Coronary artery (tissue), 2 donors: ENCODE measurements at places on chromosomes 11 and 22.
A peak's percentile ranks its signal among the peaks of the same experiment; 100 is the strongest.

- no peak for DNase-seq
These were observed 46.1 kb downstream of the ARFGAP2 start for GRCh38 chr11:47130543-47130942.

DNA sequence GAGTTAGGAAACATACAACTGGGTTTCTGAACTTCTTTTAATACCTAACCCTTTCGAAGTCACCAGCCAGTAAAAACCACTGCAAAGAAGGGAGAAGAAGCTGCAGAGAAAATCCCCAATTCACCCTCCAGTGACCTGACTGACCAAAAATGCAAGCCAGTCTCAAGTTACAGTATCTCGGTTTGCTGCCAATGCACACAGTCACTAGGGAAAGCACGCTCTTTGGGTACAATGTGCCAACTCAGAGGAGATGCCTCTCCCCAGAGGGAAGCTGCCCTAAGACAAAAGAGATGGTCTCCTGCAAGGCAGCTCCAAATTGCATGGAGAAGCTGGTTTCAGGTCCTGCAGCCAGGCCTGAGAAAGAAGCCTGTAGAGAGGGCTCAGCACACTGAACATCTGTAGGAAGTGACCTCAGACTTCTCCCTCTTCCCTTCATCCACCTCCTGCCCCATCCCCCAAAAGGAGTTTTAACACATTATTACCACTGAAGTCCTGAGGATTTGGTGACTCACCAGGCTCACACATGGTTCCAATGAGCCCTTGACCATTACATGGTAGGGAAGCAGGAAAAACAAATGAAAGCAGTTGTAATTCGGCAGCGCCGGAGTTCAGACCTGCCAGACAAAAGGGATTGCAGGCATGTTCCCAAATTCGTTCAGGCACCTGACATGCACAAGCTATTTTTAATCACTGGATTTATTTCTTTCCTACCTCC, 90.1 kb downstream of the ETS1 start:
- no peak for DNase-seq

DNA sequence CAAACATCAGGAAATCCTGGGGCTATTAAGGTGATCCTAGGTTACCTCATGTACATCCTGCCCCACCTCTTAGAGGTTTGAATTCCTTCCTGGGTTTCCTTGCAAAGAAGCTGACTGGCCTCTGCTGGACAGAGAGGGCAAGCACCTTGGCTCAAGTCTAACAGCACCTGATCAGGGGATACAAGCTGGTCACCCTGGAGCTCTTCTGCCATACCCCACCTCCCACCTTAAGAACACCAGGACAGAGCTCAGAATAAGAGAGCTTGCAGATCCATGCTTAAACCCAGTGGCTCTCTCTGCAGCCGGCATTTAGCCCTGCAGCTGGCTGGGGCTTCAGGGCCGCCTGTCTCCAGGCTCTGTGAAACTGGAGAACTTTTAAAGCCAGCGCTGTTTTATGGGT, 386.6 kb upstream of the NARS2 start:
- DNase-seq: no peak

- DNase-seq: no peak
These were observed 245.2 kb downstream of the NTM start for GRCh38 chr11:131615611-131616010.

DNA sequence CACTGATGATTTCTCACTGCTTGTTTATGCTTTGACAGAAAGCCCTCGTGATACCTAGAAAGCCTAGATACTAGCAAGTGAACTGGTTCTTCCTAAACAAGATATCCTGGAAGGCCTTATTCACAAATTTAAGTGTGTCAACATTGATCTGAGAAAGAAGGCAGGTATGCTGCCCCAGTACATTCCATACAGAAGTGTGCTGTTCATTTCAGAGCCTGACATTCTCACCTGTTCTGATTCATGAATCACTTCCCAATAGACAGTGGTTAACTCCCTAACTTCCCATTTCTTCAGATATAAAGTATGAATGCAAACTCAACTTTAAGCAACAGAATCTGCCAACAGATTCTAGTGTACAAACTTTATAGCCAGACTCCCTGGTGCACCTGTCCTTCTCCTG, 15.5 kb upstream of the RASSF10 start:
- no peak for DNase-seq

DNA sequence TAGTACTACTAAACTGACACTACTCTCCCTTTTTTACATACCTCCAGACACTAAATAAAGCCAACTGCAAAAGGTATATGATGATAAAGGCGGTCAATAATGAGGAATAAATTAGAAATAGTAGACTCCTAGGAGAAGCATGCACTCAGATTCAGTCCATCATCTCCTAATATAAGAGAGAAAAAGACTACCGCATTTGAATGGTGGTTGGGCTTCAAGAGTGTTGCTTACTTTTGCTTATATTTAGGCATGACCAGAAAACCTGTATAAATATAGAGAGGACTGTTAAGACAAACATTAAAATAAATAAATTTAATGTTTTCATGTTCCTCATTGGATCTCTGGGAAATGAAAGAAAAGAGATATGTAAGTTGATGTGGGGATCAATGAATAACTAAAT, 1137.0 kb downstream of the FAM181B start:
- no peak for DNase-seq

DNA sequence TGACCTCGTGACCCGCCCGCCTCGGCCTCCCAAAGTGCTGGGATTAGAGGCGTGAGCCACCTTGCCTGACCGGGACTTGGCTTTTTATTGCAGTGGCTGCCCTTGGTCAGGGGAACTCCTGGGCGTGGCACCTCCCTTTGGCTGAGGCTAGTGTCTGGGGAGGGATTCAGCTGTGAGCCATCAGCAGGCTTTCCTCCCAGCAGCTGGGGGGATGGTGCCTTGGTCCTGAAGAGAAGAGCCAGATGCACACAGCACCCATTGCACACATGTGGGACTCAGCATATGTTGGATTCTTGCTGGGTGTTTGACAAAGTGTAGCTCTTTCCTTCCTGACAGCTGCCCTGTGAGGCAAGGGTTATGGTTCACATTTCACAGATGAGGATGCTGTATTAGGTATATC, 8.4 kb downstream of the CYTH4 start:
- no peak for DNase-seq

GRCh38 chr22:28783786-28784671, 11.5 kb downstream of the CCDC117 start:
- DNase-seq: no peak

DNA sequence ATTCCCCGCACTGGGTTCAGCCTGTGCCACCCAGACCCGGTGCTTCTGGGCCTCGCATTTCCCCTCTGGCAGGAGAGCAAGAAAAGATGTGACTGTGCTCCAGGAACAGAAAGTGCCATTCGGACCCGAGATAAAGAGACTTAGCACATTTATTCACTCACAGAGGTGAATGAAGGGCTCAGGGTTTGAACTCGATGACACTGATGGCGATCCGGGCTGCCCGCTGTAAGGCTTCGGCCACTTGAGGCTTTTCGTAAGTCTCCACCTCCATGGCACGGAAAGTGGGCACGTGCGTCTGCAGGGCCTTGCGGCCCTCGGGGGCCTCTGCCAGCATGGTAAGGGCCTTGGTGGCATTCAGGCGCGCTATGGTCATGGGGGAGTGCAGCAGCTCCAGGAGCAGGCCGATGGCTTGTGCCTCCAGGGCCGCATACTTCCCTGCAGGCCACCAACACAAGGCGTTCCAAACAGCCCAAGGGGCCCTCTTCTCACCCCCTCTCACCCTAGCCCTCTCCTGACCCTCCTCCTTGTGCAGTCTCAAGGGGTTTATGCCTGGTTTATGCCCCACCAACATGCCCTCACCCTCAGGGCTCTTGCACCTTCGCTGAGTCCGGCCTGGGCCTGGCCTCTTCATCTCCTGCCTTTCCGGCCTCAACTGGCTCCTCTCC, 10.9 kb upstream of the GNAZ start:
- DNase-seq: peak; percentile 57

GRCh38 chr22:49663823-49664222, 163.8 kb downstream of the BRD1 start:
- peak; percentile 68 for DNase-seq

DNA sequence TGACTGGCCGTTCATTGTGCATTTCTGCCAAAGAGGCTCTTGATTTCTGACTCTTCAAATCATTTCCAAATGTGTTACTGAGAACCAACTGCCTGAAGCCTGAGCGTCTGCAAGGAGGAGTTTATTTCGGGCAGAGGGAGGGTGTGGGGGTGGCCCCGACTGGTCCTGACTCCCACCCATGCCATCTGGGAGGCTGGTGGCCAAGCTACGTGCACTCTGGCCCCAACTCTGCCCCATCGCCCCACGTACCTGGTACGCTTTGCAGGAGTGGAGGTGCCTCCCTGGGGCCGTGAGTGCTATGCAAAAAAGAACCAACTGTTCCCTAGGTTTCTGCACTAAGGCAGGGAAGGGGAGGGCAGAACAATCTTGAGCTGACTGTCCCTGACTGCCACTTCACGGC, 846.8 kb downstream of the BRD1 start:
- no peak for DNase-seq

GRCh38 chr22:40388231-40388630, 17.8 kb downstream of the SGSM3 start:
- no peak for DNase-seq
